CD4-positive, alpha-beta T cell treated with Interleukin-15 for 1 hour (primary cell): ENCODE measurements at places on chromosomes 6 and 20.

DNA sequence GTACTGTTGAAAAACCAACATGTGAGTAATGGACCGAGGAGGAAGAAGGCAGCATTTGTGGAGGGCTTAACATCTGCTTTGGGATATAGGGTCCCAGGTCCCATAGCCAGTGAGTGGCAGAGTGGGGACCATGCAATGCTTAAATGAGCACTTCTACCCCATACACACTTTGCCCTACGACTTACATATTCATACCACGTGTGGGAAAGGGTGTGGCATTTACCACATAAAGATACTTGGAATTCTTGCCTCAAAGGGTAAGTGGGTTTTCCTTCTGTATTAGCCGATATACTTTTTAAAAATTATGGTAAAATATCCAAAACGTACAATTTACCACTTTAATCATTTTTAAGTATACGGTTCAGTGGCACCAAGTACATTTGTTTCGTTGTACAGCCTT, 199.3 kb downstream of the BACH2 start:
- DNase-seq: no peak

GRCh38 chr6:28081486-28081751, 1.1 kb downstream of the ZNF165 start:
- DNase-seq: peak; percentile 78

DNA sequence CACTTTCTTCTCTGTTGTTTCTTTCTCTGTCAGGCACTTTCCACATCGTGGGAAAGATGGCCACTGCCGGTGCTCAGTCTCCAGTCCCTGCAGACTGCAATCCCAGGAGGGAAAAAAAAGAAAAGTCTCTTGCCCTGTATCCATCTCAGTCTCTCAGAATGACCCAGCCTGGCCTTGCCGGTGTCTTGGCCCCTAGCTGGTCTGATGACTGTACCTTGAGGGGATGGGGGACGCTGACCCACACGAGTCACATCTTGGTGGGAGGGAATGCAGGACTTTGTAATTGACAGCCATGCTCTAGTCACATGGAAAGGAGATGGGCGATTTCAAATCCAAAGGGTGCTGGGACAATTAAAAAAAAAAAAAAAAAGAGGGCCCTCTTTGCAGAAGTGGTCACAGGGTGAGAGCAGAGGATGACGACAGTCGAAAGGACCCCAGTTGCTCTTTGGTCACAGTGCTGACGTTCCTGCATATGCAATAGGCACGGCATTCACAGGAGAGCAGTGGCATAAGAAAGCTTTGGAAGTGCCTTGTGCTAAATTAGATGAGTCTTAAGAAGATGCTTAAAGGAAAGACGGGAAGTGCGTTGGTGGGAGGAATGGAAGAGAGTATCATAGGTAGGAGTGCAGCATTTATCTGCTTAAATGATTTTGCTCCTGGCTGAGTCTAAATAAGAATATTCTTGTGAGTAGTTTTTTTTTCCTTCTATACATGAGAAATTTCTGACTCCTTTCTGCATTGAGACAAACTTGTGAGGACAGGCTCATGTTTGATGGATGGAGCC, 63.9 kb upstream of the AKAP12 start:
- no peak for DNase-seq

- DNase-seq: no peak
These were observed 4.2 kb upstream of the ITPR3 start for GRCh38 chr6:33616913-33617312.

DNA sequence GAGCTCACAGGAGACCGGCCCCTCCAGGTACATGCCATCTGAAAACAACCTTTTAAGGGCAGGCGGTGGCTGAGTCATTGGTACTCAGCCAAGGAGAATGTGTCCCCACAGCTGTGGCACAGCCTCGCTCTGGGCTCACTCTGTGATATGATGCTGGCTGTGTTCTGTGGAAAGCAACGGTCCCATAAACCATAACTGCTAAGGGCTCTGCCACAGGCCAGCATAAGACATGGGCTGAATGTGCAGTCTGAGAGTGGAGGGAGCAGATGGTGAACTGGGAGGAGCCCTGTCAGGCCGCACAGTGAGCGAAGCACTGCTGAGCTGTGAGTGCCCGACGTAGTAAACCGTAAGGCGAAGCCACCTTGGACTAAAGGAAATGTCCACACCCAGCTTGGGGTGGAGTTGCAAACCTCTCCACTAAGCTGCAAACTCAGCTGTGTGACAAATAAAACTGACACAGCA, 375.8 kb downstream of the THBS2 start:
- DNase-seq: peak; percentile 40

DNA sequence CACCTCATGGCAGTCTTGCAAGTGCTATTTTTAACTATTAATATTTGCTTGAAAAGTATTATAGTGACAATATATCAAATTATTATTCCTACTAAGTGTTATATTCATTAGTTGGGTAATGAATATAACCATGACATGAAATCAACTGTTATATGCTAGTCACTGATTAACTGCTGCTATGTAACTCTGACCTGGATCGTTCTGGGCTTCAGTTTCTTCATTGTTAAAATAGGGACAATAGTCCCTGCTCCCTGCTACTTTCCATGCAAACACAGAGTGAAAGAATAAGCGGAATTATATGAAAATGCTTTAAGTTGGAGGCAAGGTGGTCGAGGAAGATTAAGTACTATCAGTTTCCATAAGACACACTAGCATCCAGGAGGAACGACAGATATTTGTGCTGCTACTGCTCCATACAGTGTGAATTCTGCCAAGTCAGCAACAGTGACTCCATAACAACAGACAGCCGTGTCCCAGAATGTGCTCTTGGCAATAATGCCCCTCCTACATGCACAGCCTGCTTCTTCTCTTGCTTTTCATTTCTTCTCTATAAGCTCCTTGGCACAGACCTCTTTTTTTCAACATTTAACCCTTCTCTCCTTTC, 107.2 kb downstream of the CHD6 start:
- no peak for DNase-seq

- DNase-seq: no peak
These were observed 57.5 kb downstream of the MKKS start for GRCh38 chr20:10376270-10377075.
